ENCODE measurements at places on chromosomes 2 and 18. TPM values are rescaled to one million over a fixed set of nuclear protein-coding genes. Genes with fewer than 3 reads are reported as not detected.

DPP4 gene
- total RNA-seq = 79.6 TPM

DNA sequence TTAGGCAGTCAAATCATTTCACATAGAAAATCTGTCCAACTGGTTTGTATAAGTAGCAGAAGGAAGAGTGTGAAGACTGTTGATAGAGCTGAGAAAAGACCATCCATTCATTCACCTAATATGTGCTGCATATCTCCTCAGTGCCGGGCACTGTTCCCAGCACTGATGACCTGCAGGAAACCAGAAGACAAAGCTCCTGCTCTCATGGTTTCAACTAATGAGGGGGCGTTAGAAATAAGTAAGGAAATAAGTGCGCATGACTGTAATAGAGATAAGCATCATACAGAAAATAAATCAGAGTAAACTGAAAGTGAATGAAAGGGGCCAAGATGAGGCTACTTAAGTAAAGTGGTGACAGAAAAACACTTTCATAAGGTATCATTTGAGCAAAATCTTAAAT lies 427.5 kb upstream of the CDH20 start:
- peak; percentile 61 for DNase-seq

- no peak for DNase-seq
Measured at GRCh38 chr18:77676910-77677309, 427.3 kb downstream of the GALR1 start.

DNA sequence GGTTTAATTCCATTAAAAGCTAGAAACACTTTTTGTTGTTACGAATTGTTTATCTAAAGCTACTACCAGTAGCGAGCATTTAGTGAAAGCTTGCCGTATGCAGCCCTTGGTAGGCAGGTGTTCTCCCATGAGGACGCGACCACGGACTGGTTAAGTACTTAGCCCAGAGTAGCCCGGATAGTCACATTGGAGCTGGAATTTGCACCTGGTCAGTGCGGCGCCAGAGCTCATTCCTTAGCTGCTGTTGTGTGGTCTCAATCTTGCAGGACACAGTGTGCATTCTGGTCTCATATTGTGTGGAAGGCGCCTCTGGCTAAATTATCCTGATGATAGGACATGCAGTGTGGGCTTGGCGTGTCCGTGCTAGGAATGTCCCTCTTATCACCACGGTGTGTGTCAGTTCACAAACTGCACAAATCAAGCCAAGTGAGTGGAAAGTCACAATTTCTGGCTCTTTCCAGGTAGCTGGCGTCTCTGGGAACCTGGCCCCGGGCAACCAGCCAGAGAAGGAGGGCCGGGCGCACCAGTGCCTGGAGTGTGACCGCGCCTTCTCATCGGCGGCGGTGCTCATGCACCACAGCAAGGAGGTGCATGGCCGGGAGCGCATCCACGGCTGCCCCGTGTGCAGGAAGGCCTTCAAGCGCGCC lies 133.3 kb downstream of the ZNF236 start:
- DNase-seq = no peak

Data from lung microvascular endothelial cell (primary cell).